ENCODE measurements at places on chromosomes 1 and 21.

DNA sequence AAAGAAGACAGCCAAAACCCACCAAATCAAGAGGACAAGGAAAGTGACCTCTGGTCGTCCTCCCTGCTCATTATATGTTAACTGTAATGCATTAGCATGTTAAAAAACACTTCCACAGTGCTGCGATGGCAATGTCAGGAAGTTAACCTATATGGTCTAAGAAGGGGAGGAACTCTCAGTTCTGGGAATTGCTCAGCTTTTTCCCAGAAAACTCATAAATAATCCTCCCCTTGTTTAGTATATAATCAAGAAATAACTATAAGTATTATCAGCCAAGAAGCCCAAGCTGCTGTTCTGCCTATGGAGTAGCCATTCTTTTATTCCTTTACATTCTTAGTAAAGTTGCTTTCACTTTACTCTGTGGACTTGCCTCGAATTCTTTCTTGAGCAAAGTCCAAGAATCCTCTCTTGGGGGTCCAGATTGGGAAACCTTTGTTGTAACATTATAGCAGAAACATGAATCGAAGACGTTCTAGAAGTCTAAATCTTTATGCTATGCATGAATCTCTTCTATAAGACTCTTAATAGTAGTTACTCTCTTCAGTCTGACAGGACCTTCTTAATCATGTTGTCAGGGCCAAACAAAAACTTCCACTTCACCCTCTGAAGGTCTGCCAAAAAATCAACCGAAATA, 110.0 kb upstream of the VANGL1 start:
- no peak for DNase-seq

DNA sequence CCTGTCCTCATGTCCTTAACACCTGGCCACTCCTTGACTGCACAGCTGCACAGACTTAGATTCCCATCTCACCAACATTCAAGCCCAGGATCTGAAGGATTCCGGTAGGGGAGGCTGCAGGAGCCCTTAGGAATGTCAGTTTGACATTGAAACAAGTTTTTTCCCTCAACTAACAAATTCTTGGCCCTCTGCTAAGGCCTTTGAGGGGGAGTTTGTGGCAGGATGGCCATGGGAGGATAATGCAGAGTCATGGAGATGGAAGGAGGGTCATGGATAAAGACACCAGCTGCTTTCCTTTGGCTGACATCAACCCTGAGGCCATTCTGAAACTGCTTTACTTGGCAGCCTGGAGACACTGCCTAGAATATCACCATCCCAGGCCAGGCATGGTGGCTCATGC, 63.4 kb upstream of the PPP2R5A start:
- no peak for DNase-seq

DNA sequence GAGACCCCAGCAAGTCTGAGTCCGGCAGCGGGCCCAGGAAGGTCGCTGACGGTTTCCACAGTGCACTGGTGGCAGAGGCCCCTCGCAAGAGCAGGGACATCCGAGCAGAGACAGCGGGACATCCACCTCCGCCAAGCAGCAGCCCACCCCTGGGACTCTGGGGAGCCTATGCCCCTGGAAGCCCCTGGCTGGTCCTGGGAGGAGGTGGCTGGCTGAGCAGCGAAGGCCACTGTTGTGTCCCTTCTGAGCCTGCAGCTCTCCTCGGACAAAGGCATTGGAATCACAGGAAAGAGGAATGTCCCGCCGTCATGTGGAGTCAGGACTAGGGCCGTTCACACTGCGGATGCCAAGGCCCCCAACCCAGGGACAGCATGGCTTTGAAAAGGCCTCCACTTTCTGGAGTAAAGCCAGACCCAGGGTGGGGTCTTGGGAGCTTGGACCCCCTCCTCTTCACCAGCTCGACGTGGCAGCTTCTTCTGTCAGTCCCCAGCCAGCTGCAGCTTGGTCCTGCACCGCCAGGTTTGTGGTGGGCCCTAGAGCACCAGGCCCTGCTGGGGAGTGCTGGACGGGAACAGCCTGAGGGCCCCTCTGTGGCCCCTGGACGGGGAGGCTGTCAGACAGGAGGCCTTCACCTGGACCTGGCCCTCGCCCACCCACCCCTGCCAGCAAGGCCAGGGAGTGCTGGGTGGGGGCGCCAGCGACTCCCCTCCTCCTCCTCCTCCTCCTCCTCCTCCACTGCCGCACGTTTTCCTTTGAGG, 1.4 kb downstream of the MEGF6 start:
- DNase-seq = no peak

- DNase-seq = no peak
These were observed 32.8 kb upstream of the RNF19B start for GRCh38 chr1:32997381-32997891.

DNA sequence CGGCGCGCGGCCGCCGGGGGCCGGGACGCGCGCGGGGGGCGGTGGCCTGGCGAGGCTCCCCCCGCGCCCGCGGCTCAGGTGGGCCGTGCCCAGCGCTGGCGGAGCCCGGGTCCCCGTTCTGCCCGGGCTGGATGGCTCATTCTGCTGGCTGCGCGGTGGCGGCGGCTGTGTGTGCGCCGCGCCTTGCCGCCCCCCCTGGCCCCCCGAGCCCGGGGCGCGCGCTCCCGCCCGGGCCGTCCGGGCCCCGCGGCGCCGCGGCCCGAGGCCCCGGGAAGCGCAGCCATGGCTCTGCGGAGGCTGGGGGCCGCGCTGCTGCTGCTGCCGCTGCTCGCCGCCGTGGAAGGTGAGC, at the start of gene EPHB2:
EPHB2 (plus strand) TSS at position 139 of the 349 bp plus-strand sequence; CDS start at position 283, 144 bp downstream.
- peak; percentile 35 for DNase-seq

DNA sequence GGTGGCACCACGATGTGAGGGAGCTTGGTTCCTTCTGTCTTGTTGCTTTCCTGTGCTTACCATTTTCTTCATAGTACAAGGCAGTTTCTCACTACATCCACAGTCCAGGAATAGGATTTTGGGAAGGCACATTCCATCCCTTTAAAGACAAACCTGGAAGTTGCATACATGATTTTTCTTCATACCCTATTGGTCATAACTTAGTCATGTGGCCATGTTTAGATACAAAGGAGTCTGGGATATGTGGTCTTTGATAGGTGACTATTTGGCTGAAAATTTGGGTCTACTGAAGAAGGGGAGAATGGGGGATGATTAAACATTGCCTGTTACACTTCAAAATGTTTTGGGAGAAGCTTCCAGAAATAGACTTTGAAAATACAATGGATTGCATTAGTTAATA, 7.0 kb downstream of the DYRK1A start:
- no peak for DNase-seq

- DNase-seq = no peak
These were observed 81.9 kb downstream of the JAK1 start for GRCh38 chr1:64884261-64885040.

GRCh38 chr21:29236201-29236600, 62.5 kb upstream of the BACH1 start:
- DNase-seq = no peak

GRCh38 chr1:36950604-36951291, 83.6 kb downstream of the GRIK3 start:
- DNase-seq = no peak

- DNase-seq = no peak
These were observed 80.7 kb downstream of the GIPC2 start for GRCh38 chr1:78126506-78126905.

DNA sequence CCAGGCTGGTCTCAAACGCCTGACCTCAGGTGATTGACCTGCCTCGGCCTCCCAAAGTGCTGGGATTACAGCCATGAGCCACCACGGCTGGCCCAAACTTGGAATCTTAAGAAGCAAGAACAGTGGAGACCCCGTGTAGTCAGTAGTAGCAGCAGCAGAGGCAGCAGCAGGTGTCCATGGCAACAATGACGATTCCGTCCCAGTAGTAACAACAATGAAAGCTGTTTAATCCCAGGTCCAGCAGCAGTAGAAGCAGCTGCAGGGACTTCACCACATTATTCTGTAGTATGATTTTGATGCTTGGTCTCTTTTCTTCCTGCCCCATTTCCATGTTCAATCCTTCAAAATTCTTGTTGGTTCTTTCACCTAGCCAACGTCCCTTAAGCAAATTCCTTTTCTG, 69.6 kb upstream of the KCTD3 start:
- DNase-seq = no peak

DNA sequence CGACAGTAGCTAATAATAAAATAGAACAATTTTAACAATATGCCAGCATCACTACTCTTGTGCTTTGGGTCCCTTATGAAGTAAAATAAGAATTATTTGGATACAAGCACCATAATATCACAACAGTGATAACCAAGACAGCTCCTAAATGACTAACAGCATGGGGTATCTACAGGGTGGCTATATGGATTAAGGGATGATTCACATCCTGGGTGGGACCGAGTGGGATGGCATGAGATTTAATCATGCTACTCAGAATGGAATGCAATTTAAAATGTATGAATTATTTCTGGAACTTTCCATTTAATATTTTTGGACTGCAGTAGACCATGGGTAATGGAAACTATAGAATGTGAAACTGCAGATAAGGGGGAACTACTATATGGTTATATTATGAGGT, 28.1 kb upstream of the B3GALNT2 start:
- DNase-seq = no peak

DNA sequence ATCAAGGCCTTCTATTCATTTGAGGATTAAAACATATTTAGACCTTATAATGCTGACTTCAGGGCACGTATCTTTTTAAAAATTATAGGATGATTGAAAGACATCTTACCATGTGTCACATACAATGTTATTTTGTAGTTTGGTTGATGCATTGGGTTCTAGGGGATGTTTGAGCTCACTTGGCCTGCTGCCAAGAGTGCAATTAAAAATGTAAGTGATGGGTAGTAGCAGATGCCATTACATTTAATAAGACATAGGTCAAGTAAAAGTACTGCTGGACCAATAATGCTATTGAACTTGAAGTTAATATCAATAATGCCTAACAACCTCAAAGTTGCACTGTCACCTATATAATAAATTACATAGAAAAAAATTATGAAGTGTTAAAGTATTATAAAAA, 616.5 kb upstream of the RGS18 start:
- no peak for DNase-seq

DNA sequence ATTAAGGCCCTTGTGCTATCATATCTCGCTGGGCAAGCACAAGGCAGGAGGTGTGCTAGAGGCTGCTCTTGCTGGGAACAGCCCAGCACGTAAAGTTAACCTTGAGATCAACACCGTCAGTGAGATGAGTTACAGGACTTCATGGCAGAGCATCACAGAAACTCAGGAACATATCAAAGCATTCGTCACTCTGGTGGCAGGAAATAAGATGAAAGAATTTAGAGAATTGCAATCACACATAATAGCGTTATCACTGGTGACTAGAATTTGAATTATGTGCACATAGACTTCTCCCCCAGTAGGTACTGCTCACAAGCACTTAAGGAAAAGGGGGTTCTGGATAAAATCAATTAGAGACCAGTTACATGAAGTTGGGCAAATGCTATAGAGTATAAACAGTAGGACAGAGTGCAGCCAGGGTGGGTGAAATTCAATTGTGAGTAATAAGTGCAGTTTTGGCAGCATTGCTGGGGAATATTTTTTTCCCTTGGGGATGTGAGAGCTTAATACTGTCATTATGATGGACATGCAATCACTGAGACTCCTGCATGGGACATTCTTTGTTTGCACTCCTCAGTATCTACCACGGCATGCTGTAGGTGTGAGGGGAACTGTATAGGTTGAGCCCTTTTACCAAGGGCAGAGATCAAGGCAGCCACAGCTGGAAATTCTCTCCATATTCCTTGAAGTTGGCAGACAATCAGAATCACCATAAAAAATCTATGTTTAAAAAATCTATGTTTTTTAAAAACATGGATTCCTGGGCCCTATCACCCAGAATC, 44.2 kb upstream of the ARHGAP29 start:
- no peak for DNase-seq

DNA sequence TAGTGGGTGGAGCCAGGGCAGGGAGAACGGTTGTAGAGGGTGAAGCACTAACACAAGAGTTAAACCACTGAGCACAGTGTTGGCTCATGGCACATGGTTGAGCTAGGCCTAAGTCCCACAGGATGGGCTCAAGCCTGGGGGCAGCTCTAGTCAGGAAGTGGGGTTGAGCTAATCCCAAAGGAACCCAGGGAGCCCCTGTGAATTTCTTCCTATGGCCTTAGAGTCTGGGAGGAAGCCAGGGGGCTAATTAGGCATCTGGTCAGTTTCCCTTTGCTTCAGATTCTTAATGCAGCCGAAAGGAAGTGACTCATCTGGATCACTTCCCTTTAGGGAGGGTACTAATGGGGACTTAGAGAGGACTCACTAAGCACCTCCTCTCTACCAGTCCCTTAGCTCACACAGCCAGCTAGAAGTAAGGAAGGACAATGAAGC, 10.1 kb downstream of the CFAP45 start:
- DNase-seq = peak; percentile 92

Data from H4 (cell line).